Glomerular endothelial cell (primary cell): ENCODE measurements at places on chromosomes 3 and 15.

DNA sequence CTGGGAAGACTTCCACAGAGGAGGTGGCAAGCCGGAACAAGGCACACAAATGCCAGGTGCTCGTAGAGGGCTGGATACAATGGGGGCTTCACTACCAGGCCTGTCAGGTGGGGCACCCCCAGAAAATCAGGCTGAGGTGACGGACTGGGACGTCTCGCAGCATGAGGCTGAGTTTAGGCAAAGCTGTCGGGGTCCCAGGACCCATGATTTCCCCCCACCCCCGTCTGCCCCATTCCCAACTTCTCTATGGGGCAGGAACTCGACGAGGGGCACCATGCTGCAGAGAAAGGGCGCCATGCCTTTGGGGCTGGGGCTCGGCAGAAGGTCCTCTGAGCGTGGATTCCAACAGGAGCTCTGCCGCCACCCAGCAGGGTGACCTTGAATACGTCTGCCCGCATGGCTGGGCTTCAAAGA, 65.7 kb upstream of the HES1 start:
- DNase-seq = no peak

DNA sequence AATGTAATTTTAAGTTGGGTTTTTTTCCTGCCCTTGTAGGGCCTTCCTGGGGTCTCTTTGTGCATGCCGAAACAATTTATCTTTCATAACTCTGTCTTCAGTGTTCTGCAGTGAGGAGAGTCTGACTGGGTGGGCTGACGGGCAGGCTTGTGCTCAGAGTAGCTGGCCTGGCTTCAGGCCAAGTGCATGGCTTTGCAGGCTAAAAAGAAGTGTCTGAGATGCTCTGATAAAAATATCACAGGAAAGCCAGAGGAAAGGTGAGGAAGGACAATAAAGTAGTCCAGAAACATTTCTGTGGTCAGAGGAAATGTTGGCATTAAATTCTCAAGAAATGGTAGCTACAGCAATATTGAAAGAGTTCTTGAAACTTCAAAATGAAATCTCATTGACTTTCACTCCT, 25.5 kb downstream of the ST3GAL6 start:
- no peak for DNase-seq

DNA sequence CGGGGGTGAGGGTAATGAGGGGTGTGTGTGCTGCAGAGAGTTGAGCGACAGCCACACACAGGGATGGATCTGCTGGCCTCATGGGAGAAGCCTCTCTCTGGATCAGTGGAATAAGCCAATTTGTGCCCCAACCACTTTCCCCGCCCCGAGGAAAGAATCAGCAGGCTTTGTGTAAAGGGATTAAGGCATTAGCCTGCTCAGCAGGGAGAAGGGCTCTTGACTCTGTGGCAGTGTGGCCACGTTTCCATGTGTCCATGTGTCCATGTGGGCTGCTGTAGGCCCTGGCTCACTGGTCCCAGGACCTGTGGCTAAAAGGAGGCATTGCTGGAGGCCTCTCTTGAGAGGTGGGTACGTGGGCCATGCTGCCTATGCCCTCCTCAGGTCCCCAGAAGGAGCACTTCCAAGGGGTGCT, 104.7 kb downstream of the HMG20A start:
- DNase-seq = no peak

- no peak for DNase-seq
Observed at GRCh38 chr15:43244092-43244491, 22.6 kb downstream of the TGM5 start.

GRCh38 chr3:179074656-179075055, 3.0 kb upstream of the ZMAT3 start:
- no peak for DNase-seq

DNA sequence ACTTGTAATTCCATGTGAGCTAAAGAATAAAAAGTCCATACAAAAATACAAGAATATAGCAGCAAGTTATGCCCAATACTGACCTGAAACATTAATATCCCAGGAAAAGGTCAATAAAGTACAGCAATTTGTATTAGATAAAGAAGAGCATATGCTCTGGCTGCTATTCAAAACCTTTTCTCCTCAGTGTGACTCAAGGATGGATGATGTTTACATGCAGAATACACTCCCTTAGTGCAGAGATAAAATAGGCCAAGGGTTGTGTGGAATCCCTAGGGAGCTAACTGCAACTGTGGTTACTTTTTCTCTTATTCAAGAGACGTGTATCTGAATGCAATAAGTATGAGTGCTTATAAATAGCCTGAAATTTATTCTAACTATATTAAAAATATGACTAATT, 78.7 kb downstream of the SLC9A9 start:
- no peak for DNase-seq

- DNase-seq = no peak
Observed at GRCh38 chr15:77840991-77841775, 208.5 kb upstream of the LINGO1 start.

- no peak for DNase-seq
Observed at GRCh38 chr3:126529585-126530170, 5.7 kb downstream of the CHST13 start.

DNA sequence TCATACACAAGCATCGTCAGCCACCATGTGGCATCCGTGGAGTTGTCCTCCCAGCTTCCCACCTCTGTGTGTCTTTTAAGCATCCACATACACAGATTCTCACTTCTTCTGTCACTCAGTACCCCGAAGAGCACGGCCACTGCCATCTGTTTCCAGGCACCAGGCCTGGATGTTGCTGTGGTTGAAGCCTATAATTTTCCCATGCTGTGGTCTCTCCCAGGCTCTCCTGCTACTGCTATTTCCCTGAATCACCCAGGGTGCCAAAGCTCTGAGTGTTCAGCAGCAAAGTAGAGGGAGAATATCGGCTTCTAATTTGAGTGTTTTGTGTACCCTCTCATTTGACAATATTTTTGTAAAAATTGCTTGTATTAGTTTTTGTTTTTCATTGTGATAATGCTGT, 265.7 kb downstream of the DIPK2A start:
- DNase-seq = no peak

- no peak for DNase-seq
Observed at GRCh38 chr3:95725770-95726169, 1088.6 kb upstream of the EPHA6 start.

DNA sequence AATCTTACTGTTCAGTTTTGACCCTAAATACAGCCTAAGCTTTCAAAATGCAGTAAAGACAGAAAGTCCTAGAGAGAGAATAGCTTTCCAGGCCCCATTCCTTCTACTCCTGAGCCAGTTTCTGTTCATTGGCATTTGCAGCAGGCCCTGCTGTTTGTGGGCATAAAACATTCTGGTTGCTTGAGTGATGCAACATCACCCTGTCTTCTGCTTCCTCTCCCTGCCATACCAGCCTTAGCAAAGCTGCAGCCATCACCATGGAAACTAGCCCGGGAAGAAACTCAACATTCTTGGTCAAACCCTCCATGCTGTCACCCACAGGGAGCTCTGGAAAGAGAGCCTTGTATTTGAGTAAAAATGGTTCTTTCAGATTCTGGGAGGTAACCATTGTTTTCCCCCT, 325.7 kb downstream of the MAGI1 start:
- DNase-seq = no peak

DNA sequence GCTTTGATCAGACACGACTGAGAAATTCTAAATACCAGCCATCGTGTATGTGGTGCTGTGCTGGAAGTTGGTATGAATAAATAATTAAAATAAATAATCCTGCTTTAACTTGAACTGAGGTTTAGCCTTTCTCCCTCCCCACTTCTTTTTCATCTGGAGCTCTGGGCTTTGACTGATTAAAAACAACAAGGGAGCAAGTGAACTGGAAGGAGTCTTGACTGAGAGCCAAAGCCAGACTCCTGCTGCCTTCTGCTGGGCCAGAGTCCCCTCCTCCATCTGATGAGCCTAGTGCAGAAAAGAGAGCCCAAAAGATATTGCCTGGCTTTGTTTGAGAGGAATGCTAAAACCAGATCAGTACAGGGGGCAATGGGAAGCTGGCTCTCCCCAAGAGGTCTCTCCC, 96.0 kb downstream of the CCNL1 start:
- DNase-seq = no peak

DNA sequence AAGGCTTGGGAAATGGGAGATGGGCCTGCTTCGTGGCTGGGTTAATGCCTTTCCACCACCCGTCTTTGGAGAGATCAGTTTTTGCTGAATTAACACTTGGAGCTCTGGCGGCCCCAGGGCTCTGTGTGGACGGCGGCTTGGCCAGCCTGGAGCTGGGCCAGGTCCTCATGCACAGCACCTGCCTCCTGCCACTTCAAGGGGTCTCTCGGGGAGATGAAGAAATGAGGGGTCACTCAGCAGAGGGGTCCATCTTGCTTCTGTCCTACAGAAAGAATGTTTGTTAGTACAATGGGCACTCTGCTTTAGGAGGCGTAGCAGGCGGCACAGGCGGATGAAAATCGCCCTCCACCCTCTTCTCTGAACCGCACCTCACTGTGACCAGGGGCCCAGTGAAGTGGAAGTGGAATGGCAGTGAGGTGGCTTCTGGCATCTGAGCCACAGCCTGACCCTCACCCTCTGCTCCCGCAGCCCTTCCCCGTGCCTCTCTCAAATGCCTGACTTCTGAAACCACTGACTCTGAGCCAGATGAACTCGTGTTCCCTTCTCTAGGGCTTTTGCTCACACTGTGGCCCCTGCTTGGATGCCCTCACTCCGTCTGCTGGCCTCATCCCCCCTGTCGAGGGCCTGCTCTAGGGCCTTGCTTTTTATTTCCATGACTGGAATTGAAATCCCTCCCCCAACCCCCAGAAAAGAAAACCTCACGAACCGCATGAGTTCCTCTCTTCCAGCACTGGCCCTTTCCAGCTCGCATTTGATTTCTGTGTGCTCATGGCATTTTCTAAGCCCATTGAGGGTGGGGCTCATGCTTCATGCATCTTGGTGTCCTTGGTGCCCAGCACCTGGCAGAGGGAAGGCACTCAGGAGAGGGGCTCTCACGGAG, 42.2 kb downstream of the CHDH start:
- no peak for DNase-seq

DNA sequence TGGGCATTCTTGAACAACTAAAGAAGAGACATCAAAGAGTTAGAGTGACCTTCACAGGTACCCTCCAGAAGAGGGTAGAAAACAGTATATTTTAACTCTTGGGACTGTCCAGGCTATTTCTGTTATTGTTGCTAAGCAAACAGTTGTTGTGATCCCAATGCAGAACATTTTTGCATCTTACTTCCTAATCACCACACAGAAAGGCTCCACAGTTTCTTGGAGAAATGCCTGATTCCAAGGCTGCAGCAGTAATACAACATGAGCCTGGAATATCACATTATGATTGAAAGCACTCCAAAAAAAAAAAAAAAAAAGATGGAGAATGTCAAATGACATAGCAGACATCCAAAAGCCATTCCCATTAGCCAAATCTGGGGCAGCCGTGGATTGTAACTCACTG, 195.6 kb downstream of the CTNNB1 start:
- DNase-seq = no peak

DNA sequence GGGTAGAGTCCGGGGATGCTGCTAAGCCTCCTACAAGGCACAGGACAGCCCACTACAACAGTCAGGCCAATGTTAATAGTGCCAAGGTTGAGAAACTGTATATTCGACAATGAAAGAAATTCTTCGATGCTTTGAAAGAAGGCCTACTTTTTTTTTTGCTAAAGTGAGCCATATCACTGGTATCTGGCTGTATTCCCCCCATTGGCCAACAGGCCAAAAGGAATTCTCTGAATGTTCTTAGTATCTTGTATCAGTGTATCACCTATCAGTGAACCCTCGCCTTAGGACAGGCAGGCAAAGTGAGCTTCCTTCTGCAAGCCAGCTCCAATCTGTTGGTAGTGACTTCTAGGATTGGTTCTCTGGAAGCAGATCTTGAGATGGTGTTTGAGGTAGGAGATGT, 74.2 kb downstream of the SNTN start:
- DNase-seq = no peak
